ENCODE measurements at places on chromosomes 7 and 10. TPM values are rescaled to one million over a fixed set of nuclear protein-coding genes. Genes with fewer than 3 reads are reported as not detected.

The ITGB8 gene
- 1.9 TPM for polyA plus RNA-seq

The LRRN3 gene
- polyA plus RNA-seq = not detected

The PON3 gene
- polyA plus RNA-seq = 3.4 TPM

DNA sequence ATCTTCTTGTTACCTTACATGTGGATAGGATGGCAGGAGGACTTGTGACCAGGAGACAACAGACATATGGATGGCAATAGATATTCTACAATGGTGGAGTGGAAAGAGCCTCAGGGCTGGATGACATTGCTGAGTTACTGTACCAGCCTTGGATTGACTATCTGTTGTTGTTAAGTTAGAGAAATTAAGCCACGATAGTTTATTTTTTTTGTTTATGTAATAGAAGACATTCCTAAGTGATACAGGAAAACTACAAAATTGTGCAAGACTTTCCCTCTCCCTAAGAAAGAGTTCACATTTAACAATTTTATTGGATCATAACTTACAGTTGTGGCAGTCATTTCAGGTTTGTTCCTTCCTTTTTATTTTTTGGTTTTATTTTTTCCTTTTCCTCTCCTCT, 230.7 kb upstream of the CACNA2D1 start:
- no peak overlapping the region for H3K27ac ChIP-seq
- no peak overlapping the region for H3K4me3 ChIP-seq
- no peaks in the 10 kb centered on the region for H3K4me1 ChIP-seq
- no peaks in the 10 kb centered on the region for H3K36me3 ChIP-seq
- H3K27me3 ChIP-seq = no peaks in the 10 kb centered on the region

DNA sequence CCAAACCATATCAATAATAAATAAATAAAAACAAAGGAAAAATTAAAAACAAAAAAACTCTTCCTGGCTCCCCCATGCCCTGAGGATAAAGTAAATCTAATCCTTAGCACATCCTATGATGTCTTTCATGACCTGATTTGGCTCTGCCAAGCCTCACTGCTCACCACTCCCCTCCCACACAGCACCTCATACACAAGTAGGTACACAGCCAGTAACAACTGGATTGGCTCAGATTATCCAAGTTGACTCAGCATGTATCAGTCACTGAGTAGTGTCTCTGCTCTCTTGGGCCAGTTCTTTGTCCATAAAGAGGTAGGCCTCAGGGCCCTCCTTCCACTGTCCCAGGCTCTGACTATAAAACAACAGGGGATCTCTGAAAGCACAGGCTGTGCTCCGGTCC, 99.6 kb downstream of the STRA8 start:
- H3K27ac ChIP-seq = no peak overlapping the region
- H3K27me3 ChIP-seq = no peaks in the 10 kb centered on the region
- peaks cover 12% of the 10 kb centered on the region for H3K4me1 ChIP-seq
- H3K36me3 ChIP-seq = no peaks in the 10 kb centered on the region
- DNase-seq = no peak

GRCh38 chr7:46463170-46463569, 542.1 kb upstream of the IGFBP3 start:
- H3K4me1 ChIP-seq = no peaks in the 10 kb centered on the region
- H3K4me3 ChIP-seq = no peak overlapping the region
- DNase-seq = no peak
- H3K27ac ChIP-seq = no peak overlapping the region
- no peaks in the 10 kb centered on the region for H3K36me3 ChIP-seq

DNA sequence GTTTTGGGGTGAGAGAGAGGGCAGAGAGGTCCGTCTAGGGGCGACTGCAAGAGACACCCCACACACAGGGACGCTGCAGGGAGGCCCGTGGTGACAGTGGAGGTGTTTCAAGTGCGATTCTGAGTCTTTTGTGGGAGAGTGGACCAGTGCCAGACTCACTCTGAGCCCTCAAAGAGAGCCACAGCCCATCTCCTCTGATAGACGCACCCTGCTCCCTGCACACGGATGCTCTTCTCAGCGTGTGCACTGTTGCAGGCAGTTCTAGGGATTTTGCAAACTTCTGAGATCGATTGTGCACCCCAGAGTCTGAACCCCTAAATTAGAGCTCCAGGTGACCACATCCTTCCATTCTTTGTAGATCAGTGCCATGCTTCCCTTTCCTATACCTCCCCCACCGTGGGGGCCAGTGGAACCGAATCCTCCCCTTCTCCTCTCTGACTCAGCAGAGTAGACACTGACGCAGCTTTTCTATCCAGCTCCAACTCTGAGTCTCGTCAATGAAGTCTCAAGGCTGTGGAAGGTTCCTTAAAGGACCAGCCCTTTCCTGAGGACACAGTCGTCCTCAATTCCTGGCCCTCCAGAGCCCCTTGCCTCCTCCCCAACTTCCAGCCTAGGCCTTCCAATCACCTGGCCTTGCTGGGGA, 83.8 kb downstream of the TMEM130 start:
- no peak overlapping the region for H3K27ac ChIP-seq
- no peak overlapping the region for H3K4me3 ChIP-seq
- DNase-seq = no peak
- no peaks in the 10 kb centered on the region for H3K4me1 ChIP-seq
- no peaks in the 10 kb centered on the region for H3K27me3 ChIP-seq
